ENCODE measurements at places on chromosomes 4 and X. TPM values are rescaled to one million over a fixed set of nuclear protein-coding genes. Genes with fewer than 3 reads are reported as not detected.

Gene SLC39A8
- 27.7 TPM for total RNA-seq

GRCh38 chrX:19064175-19064574 is 58.1 kb downstream of the ADGRG2 start:
- H3K27me3 ChIP-seq, result no peaks in the 10 kb centered on the region
- no peaks in the 10 kb centered on the region for H3K4me1 ChIP-seq
- DNase-seq, result no peak
- no peaks in the 10 kb centered on the region for H3K36me3 ChIP-seq
- no peak overlapping the region for H3K27ac ChIP-seq
- H3K4me3 ChIP-seq, result no peak overlapping the region

GRCh38 chr4:74431113-74431826 is 13.7 kb upstream of the AREG start:
- no peaks in the 10 kb centered on the region for H3K36me3 ChIP-seq
- no peaks in the 10 kb centered on the region for H3K27me3 ChIP-seq

- no peaks in the 10 kb centered on the region for H3K27me3 ChIP-seq
- H3K36me3 ChIP-seq, result no peaks in the 10 kb centered on the region
- H3K4me1 ChIP-seq, result no peaks in the 10 kb centered on the region
- no peak overlapping the region for H3K4me3 ChIP-seq
- no peak for DNase-seq
- no peak overlapping the region for H3K27ac ChIP-seq
Measured at GRCh38 chrX:103120748-103121147, 27.8 kb upstream of the NXF3 start.

Gene CLIC2
- 15.5 TPM for total RNA-seq

- no peaks in the 10 kb centered on the region for H3K36me3 ChIP-seq
- H3K4me1 ChIP-seq, result no peaks in the 10 kb centered on the region
- no peaks in the 10 kb centered on the region for H3K27me3 ChIP-seq
- no peak overlapping the region for H3K27ac ChIP-seq
- H3K4me3 ChIP-seq, result no peak overlapping the region
- no peak for DNase-seq
Measured at GRCh38 chr4:36320117-36320896, 38.9 kb downstream of the DTHD1 start.

Gene CSAG2
- not detected for total RNA-seq

DNA sequence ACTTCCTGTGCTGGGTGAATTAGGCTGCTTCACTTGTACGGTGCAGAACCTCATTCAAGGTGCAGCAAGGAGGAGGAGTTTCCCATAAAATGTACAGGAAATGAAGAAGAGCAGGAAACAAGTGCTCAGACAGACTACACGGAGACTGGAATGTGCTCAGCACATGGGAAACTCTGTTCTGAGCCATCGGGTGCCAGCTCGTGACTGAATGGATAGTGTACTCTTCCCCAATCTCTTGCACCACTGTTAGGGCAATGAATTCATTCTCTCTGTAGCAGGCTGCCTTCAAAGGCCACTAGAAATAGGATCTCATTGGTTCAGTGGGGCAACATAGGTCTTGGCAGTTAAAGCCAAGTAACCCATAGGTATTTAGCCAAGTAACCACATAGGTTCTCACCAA is 200.0 kb upstream of the LDB2 start:
- H3K4me3 ChIP-seq, result no peak overlapping the region
- H3K27ac ChIP-seq, result no peak overlapping the region
- no peak for DNase-seq
- H3K36me3 ChIP-seq, result no peaks in the 10 kb centered on the region
- no peaks in the 10 kb centered on the region for H3K27me3 ChIP-seq
- no peaks in the 10 kb centered on the region for H3K4me1 ChIP-seq

- no peak overlapping the region for H3K4me3 ChIP-seq
- H3K36me3 ChIP-seq, result no peaks in the 10 kb centered on the region
- DNase-seq, result no peak
- H3K27me3 ChIP-seq, result no peaks in the 10 kb centered on the region
Measured at GRCh38 chrX:66677430-66677829, 38.6 kb upstream of the EDA2R start.

Gene FGF2
- 12.0 TPM for total RNA-seq

- H3K4me1 ChIP-seq, result peaks cover 14% of the 10 kb centered on the region
- H3K4me3 ChIP-seq, result peak overlapping the region; percentile 35
- H3K36me3 ChIP-seq, result no peaks in the 10 kb centered on the region
Measured at GRCh38 chrX:137428766-137429591, 136.9 kb upstream of the ZIC3 start.

Measured in vagina (tissue), 2 donors.